Breast epithelium (tissue), 4 donors: ENCODE measurements at places on chromosomes 16 and 17. TPM values are rescaled to one million over a fixed set of nuclear protein-coding genes. Genes with fewer than 3 reads are reported as not detected.

DNA sequence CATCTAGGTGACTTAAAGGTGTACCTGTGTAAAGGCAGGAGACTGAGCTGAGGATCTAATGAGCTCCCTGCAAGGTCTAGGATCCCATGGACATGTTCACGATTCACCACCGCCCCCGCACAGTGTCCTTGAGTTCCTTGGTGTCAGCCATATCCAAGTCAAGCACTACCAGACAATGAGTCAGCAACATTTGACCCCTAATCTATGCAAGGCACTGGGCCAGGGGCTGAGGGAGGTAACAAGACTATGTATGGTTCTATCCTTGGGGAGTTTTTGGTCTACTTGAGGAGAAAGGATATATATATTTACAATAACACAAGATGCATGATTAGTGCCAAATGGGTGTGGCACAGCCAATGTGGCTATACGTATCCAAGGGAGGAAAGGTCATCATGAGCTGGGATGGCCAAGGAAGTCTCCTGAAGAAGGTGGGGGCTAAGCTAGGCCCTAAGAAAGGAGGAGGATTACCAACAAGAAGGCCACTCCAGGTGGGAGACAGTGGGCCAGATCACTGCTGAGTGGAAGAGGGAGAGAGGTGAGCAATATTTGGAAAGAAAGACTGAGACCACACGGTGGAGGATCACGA, 35.0 kb downstream of the ITGB3 start:
- H3K4me3 ChIP-seq: no peak overlapping the region
- no peak overlapping the region for H3K27ac ChIP-seq
- no peaks in the 10 kb centered on the region for H3K4me1 ChIP-seq
- H3K27me3 ChIP-seq: no peaks in the 10 kb centered on the region
- H3K36me3 ChIP-seq: no peaks in the 10 kb centered on the region

Gene MARCHF10
- total RNA-seq: 0.16 TPM

Gene CETP
- 0.66 TPM for total RNA-seq

Gene WNT9B
- not detected for total RNA-seq

DNA sequence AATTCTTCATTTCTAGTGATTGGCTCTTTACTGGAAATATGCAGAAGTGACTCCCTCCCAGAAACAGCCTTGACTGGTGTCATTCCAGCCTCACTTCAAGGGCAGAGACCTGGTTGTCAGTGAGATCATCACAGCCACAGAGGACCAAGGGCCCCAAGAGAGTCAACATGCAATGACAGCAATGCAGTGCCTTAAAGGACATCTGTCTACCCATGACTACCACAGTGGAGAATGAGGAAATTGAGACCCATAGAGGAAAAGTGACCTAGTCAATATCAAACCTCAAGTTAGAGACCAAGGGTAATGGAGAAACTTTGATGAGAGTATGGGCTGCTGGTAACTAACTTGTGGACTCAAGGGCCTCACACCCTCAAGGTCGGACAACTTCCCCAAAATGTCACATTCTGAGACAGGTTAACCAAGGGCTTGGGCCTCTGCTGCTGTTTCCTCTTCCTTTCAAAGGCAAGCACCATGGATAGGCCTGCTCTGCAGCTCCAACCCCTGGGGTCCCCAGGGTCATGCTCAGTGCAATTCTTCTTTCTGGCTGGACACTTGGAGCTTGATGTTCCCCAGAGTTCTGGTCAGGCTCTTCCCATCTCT, 11.3 kb downstream of the NOG start:
- no peaks in the 10 kb centered on the region for H3K36me3 ChIP-seq
- H3K4me1 ChIP-seq: no peaks in the 10 kb centered on the region
- H3K27ac ChIP-seq: no peak overlapping the region
- no peaks in the 10 kb centered on the region for H3K27me3 ChIP-seq
- no peak for DNase-seq

GRCh38 chr16:72934636-72935403, 113.1 kb downstream of the ZFHX3 start:
- no peak overlapping the region for H3K4me3 ChIP-seq
- no peak for DNase-seq
- no peaks in the 10 kb centered on the region for H3K4me1 ChIP-seq
- H3K27ac ChIP-seq: no peak overlapping the region
- no peaks in the 10 kb centered on the region for H3K27me3 ChIP-seq
- H3K36me3 ChIP-seq: no peaks in the 10 kb centered on the region

Gene EFCAB13
- 10.8 TPM for total RNA-seq

DNA sequence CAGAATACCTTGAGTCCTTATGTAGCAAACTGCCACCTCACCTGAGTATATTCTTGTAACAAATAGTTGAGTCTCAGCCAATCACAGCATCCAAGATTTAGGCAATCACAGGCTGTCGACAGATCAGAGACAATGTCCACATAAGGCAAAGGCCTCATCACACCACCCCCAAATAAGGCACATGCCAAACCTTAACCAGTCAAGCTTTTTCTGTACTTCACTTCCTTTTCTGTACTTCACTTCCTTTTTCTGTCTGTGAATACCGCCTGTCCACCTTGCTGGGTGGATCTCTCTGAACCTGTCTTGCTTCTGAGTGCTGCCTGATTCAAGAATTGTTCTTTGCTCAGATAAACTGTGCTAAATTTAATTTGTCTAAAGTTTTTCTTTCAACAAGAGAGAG, 210.4 kb upstream of the N4BP1 start:
- DNase-seq: no peak
- H3K4me1 ChIP-seq: no peaks in the 10 kb centered on the region
- H3K27ac ChIP-seq: no peak overlapping the region
- no peaks in the 10 kb centered on the region for H3K36me3 ChIP-seq
- peaks cover 6% of the 10 kb centered on the region for H3K27me3 ChIP-seq

Gene RHBDL3
- 0.73 TPM for total RNA-seq

GRCh38 chr17:79788455-79788854, 8.4 kb downstream of the CBX8 start:
- peaks cover 5% of the 10 kb centered on the region for H3K4me1 ChIP-seq
- no peak overlapping the region for H3K27ac ChIP-seq
- H3K4me3 ChIP-seq: no peak overlapping the region
- H3K27me3 ChIP-seq: peaks cover 53% of the 10 kb centered on the region
- H3K36me3 ChIP-seq: no peaks in the 10 kb centered on the region
- no peak for DNase-seq

GRCh38 chr17:73814075-73814474, 169.8 kb upstream of the SDK2 start:
- no peak overlapping the region for H3K4me3 ChIP-seq
- no peak overlapping the region for H3K27ac ChIP-seq
- no peak for DNase-seq
- H3K36me3 ChIP-seq: no peaks in the 10 kb centered on the region
- H3K4me1 ChIP-seq: no peaks in the 10 kb centered on the region

GRCh38 chr16:9437115-9437514, 345.7 kb downstream of the HAPSTR1 start:
- H3K4me1 ChIP-seq: no peaks in the 10 kb centered on the region
- H3K27me3 ChIP-seq: peaks cover 5% of the 10 kb centered on the region
- no peak overlapping the region for H3K4me3 ChIP-seq
- no peaks in the 10 kb centered on the region for H3K36me3 ChIP-seq

GRCh38 chr17:10716218-10716617, 13.6 kb downstream of the TMEM220 start:
- H3K27ac ChIP-seq: no peak overlapping the region
- no peak for DNase-seq
- H3K27me3 ChIP-seq: no peaks in the 10 kb centered on the region
- H3K4me1 ChIP-seq: no peaks in the 10 kb centered on the region
- no peaks in the 10 kb centered on the region for H3K36me3 ChIP-seq
- H3K4me3 ChIP-seq: no peak overlapping the region

GRCh38 chr17:48375356-48375755, 54.7 kb downstream of the SKAP1 start:
- H3K27me3 ChIP-seq: peaks cover 10% of the 10 kb centered on the region
- no peak overlapping the region for H3K27ac ChIP-seq
- no peak overlapping the region for H3K4me3 ChIP-seq
- no peaks in the 10 kb centered on the region for H3K4me1 ChIP-seq
- no peaks in the 10 kb centered on the region for H3K36me3 ChIP-seq

Gene CCDC144A
- 1.8 TPM for total RNA-seq

DNA sequence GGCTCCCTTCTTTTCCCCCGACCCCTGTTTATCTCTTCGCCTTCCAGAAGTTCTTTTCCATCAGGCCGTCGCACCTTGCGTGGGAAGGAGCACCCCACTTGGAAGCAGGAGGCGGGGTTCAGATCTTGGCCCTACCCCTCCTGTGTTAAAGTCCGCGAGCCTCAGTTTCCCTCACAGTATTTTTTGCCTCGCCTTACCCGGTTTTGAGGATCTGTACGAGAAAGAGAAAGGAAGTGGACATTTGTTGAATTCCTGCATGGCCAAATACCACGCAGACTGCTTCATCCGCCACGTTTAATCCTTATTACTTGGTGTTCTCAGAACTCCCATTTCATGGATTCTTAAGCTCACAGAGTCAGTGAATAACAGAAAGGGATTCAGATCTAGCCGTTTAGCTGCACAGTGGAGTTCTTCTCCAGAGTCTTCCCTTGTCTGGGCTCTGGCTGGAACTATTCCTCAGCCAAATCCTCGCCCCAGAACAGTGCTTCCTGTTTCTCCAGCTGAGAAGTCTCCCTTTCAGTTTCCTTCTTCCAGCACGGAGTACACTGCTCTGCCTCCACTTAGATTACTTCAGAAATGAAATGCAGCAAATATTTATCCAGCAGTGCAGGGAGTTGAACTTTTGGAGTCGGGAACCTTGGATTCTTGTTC, 590 bp downstream of the TMEM219 start:
- H3K27ac ChIP-seq: peak overlapping the region; percentile 96
- no peak for DNase-seq
- H3K36me3 ChIP-seq: no peaks in the 10 kb centered on the region
- no peaks in the 10 kb centered on the region for H3K4me1 ChIP-seq

Gene DNAH17
- total RNA-seq: not detected

Gene KRT34
- total RNA-seq: not detected

DNA sequence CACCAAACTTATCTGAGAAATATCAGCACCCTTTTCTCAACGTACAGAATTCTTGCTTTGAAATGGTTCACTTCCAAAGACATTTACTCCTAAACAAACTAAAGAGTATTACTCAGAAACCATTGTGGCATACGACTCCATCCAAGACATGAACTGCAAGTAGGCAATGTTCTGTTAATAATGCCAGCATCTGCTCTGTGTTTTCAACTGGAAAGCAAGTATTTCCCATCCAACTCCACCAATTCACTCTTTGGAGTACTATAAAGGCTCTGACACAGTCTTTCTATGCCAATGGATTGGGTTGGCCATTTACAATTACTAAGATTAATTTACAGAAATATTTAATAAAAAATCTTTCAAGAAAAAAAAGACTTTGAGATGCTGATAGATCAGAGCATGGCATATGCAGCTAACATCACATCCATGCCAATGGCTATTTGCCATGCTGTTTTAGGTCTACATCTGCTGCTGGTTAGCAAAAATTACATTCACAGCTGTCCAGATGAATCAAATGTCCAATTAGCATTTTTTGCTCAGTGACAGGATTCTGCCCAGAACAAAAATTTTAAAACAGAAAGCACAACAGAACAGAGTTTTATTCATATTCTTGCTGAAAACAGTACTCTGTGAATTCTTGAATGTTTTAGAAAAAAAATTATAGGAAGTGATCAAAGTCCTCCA, 65.9 kb upstream of the HLF start:
- H3K27ac ChIP-seq: no peak overlapping the region
- no peak for DNase-seq
- no peaks in the 10 kb centered on the region for H3K36me3 ChIP-seq
- H3K4me3 ChIP-seq: no peak overlapping the region
- H3K4me1 ChIP-seq: no peaks in the 10 kb centered on the region
- no peaks in the 10 kb centered on the region for H3K27me3 ChIP-seq

DNA sequence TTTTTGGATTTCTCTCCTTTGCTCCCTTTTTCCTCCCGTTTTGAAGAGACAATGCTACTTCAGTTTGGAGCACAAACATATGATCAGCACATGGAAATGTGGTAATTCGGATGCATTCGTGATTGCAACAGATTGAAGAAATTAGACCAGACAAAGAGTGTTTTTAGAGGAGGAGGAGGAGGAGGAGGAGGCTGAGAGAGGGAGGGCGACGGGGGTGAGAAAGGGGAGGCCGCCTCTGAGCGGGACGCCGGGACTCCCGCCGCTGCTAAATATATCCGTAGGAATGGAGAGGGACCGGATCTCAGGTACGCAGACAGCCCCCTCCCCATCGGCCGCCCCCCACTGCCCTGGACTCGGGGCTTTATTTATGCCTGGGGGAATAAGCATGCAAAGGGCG, 179.3 kb downstream of the SEC14L1 start:
- DNase-seq: no peak
- no peaks in the 10 kb centered on the region for H3K36me3 ChIP-seq
- peaks cover 40% of the 10 kb centered on the region for H3K4me1 ChIP-seq
- H3K4me3 ChIP-seq: peak overlapping the region; percentile 79

Gene DHX58
- total RNA-seq: 13.4 TPM

Gene TPSAB1
- 156 TPM for total RNA-seq

DNA sequence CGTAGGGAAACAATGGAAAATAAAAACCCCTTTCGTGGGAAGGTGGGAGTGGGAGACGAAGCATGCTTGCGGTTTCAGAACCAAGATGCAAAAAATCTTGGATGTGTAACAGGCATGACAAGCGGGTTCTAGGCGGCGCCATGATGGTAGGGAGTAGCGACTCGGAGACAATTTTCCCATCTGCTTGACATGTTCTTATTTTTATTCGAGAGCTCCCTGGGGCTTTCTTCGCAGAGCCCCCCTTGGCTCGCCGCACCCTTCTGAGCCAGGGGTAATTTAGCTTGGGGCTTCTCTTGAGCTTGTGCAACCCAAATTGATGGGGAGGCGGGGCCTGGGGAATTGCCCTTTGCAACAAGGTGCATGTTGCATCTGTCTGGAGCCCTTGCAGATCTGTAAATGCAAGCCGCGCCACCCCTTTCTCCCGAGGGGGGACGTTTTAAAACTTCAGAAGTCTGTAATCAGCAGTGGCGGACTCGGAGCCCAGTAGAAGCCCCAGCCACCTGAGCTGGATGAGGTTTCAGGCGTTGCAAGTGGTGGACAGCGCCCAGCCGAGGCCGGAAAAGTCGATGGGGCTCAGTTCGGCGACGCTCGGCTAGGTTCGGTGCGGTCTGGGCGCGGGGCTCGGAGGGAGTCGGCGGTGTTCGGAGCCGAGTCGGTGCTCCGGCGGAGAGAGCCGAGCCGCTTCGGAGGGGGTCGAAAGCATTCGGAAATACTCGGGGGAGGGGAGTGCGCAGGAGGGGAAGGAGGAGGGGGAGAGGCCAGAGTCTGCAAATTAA, 2.9 kb downstream of the GNAO1 start:
- H3K36me3 ChIP-seq: no peaks in the 10 kb centered on the region
- peak overlapping the region; percentile 39 for H3K4me3 ChIP-seq
- DNase-seq: peak; percentile 87
- H3K4me1 ChIP-seq: peaks cover 5% of the 10 kb centered on the region
- peaks cover 27% of the 10 kb centered on the region for H3K27me3 ChIP-seq

Gene CTRL
- total RNA-seq: 1.0 TPM

Gene CSH1
- total RNA-seq: not detected

Gene SEC14L1
- total RNA-seq: 52.2 TPM

Gene ALDOC
- 40.7 TPM for total RNA-seq

GRCh38 chr17:12376276-12376675, 289.4 kb upstream of the MYOCD start:
- no peaks in the 10 kb centered on the region for H3K36me3 ChIP-seq
- H3K4me3 ChIP-seq: no peak overlapping the region
- H3K4me1 ChIP-seq: no peaks in the 10 kb centered on the region
- no peak overlapping the region for H3K27ac ChIP-seq

Gene PTX4
- total RNA-seq: not detected
